ENCODE measurements at places on chromosomes 2 and 18. TPM values are rescaled to one million over a fixed set of nuclear protein-coding genes. Genes with fewer than 3 reads are reported as not detected.

DNA sequence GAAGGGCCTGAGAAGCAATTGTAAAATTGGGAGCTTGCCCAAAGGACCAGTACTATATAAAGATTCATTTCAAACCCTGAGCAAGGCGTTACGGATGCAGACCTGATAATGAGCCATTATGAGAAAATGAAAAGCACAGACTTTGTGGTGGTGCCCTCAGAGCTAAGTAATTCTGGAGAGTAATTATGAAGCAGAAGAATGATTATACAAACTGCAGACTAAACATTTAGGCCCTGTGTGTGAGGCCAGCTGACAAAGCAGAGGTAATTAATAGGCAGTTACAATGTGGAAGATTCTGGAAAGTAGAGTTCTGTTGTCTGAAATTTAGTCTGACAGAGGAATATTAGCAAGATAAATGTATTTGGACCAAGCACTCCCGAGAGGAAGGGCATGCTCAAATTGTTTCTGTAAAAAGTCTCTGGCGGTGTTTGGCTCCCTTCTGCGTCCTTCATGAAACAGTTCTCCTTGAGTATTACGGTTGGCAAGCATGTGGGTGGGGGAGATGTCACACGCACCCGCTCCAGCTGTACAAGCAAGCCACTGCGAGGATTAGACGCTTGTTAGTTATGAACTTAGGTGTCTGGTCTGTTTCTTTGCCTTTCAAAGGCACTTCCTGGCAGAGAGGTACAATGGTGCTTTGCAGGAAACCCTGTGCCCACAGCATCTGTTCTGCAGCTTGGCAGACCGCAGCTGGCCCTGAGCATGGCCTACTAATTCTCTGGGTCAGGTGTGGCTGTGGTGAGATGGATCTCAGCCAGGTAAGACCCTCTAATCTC lies 45.5 kb downstream of the CDC42EP3 start:
- DNase-seq, result peak; percentile 20

- no peak for DNase-seq
These were observed 481.9 kb upstream of the SETBP1 start for GRCh38 chr18:44198612-44199284.

- DNase-seq, result no peak
These were observed 1.1 kb downstream of the FEV start for GRCh38 chr2:218983934-218984238.

DNA sequence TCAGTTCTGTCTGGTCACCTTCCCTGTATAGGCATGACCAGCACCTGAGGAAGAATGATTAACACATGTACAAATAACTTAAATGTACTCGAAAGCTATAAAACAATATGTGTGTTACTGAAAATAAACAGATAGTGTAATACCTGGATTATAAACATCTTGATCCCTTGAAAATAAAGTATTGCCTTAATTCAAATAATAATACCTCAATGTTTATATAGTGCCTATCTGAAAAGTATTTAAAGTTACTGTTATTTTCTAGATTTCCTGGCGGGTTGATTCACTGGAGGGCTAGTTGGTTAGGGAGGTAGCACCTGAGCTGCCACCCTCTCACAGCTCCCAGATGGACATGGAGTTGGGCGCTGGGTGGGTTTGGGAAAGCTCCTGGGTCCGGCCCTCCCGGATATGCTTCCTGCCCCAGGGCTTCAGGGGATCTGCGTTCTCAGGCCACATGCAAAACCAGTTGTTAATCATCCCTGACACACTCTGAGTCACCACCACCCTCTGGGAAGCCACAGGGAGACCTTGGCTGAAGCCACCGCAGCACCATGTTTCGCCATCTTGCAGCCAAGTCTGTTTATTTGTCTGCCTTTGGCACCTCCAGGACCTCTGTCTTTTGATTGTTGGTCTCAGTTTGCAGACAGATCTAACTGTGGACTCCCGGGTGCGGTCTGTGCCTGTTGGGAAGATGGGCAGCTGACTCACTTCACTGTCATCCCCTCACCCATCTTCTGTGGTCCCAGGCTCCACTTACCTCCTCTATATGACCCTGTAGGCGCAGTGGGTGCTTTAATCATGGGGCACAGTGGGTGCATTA lies 35.3 kb downstream of the RAB31 start:
- DNase-seq, result no peak

DNA sequence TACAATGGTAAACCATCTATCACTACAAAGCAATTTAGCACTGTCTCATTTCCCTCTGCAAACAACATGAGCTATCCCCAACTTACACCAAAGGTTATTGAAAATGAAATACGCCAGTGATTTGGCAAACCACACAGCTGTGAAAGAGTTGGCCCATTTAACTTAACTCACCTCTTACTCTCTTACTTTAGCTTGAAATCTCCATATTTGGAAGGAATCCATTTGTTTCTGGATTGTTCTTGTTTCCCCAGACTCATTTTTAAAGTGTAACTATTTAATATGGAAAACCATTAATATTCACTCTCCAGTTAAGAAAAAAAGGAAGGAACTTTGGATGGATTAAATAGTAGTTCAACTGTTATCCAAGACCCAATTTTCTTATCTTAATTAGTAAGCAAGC lies 93.7 kb upstream of the TRIB2 start:
- DNase-seq, result no peak

DNA sequence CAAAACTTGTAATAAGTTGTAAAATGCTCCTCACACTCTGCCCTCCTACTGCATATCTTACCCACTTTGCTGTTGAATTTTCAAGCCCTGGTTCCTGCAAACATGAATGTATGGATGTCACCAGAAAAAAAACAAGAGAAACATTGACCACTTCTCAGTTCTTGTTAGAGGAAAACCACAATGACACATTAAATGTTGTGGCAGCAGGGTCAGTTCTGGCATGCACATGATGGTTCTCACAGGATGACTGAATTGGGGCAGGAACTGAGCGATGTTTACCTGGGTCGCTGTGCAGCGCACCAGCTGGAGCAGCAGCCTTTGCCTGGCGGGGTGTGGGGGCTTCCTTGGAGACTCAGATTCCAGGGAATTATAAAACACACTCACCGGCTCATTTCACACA lies 14.0 kb upstream of the PRKCE start:
- peak; percentile 33 for DNase-seq

GRCh38 chr2:218516614-218517013 lies 51.5 kb downstream of the USP37 start:
- no peak for DNase-seq

- no peak for DNase-seq
These were observed 3.2 kb downstream of the STK25 start for GRCh38 chr2:241505086-241505780.

GRCh38 chr2:223896833-223897311 lies 48.3 kb downstream of the WDFY1 start:
- no peak for DNase-seq

- DNase-seq, result no peak
These were observed 545.5 kb downstream of the CBLN2 start for GRCh38 chr18:71998547-71999097.

DNA sequence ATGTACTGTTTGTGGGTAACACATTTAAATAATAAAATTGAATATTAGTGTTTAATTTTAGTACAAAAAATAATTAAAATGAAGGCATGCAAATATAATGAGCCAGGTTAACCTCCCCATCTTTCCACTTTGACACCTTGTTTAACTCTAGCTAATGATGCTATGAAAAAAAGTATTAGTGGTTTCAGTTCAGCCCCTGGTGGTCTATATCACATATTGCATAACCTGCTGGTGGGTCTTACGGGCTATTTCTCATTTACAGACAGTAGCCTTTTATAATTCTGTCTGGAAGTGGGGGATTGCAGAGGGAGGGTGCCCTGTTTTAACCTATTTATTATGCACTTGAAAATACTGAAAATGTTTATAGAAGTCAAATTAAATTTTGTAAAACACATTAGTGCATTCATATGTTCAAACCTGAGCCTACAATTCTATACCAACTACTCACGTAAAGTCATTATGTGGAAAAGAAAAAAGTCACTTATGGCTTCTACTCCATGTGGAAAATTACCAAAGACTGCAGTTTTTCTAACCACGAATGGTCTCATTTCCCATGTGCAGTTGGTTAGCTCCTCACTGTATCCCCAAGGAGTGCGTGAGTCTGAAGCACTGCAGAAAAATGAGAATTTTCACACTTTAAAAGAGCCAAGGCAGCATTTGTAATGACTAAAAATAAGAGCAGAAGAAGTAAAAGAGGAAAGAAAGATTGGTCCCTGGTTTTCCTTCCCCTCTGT lies 381.0 kb downstream of the MTX2 start:
- DNase-seq, result no peak

CNRIP1 gene
- 1.2 TPM for total RNA-seq

TIA1 gene
- total RNA-seq, result 24.0 TPM

PPP1R1C gene
- total RNA-seq, result 0.42 TPM

TSPYL6 gene
- total RNA-seq, result 0.09 TPM

VIT gene
- 0.19 TPM for total RNA-seq
